HepG2 (cell line): ENCODE measurements at places on chromosomes 16 and 17.

DNA sequence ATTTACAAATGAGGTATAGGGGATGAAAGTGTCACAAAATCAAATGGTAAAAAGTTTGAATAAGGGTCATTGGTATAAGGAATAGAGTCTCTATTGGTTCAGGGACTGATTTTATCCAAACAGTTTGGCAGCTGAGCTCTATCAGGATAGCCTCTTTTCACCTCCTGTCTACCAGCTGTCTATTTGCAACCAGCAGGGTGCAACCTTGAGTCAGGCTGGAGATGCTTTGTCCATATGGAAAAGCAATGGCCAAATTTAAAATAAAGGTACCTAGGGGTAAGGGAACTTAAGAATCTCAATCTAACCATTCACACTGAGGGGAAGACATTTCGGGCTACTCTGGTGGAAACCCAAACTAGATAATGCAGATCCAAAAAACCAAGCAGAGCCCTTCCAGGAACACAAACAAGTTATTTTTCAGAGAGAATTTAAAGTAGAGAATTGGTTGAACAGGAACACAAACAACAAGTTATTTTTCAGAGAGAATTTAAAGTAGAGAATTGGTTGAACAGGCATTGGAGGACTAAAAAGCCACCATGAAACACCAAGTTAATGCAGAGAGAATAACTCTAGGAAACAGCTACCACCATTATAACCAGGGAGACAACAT, 12.6 kb upstream of the CA10 start:
- peak; percentile 13 for DNase-seq

DNA sequence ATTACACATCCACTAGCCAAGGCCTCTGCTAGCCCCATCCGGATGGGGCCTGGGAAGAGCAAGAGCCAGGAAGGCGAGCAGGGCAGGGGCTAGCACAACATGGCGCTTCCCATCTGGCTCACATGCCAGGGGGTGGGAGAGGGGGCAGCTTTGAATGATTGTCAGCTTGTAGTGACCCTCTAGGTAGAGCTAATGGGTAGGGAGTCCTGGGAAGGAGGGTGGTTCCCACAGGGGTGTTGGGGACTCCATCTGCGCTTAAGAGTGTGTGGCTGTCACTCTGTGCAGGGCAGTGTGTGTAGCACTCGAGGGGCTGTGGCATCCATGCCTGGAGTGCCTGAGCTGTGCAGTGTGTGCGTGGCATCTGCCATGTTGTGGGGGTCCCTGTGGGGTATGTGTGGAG, 24.5 kb downstream of the ARHGAP23 start:
- no peak for DNase-seq

DNA sequence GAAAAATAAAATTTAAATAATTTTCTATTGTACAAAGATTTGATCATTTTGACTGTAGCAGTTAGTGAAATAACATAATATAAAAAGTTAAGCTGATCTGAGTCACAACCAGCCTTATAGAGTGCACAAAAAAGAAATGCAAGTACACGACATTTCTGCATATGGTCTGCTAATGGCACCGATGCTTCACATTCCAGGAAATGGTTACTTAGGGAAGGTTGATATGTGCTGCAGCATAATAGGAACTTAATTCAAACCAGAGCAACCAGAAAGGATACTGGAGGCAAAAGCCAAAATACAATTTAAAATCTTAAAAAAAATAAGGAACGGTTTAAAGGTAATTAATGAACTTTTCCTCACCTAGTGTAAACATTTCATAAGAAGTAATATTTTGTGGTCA, 10.0 kb upstream of the CFDP1 start:
- DNase-seq = no peak

GRCh38 chr17:71748872-71749271, 371.9 kb upstream of the SOX9 start:
- DNase-seq = no peak

- no peak for DNase-seq
Observed at GRCh38 chr16:57529391-57530103, 6.8 kb downstream of the CCDC102A start.

GRCh38 chr17:3794557-3795389, 6.2 kb downstream of the ITGAE start:
- peak; percentile 66 for DNase-seq

DNA sequence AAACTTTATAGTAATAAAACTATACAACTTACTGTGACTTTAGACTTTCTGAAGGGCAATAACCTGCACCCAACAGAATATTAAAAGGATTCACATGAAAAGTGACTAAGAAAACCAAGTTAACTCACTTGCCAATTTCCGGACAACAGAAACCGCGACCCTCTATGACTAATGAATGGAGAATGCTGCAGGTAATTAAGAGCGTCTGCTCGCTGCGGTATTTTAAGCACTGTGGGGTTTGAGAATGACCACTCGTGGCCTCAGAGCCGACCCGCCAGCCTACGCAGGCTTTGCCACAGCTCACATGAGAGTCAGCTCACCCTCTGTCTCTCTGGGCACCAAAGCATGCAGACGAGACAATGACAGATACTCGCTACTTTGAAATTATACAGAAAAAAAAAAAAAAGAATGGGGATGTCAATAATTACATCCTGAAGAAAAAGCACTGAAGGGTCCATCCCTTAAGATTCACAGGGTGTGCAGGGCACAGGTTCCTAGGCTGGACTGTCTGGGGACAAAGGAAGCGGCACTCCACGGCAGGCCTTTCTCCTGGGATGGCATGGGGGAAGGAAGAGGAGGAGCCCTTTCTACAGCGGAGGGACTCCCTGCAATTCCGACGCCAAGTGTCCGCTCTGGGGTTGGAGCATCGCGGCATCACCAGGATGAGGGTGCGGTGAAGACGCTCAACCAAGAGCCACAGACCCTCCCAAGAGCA, 35.0 kb downstream of the ZCCHC14 start:
- DNase-seq = no peak
